ENCODE measurements at places on chromosomes 12 and 14.

- no peak for DNase-seq
These were observed 15.8 kb downstream of the JAG2 start for GRCh38 chr14:105152794-105153241.

- no peak for DNase-seq
These were observed 10.0 kb downstream of the KNTC1 start for GRCh38 chr12:122537021-122537420.

DNA sequence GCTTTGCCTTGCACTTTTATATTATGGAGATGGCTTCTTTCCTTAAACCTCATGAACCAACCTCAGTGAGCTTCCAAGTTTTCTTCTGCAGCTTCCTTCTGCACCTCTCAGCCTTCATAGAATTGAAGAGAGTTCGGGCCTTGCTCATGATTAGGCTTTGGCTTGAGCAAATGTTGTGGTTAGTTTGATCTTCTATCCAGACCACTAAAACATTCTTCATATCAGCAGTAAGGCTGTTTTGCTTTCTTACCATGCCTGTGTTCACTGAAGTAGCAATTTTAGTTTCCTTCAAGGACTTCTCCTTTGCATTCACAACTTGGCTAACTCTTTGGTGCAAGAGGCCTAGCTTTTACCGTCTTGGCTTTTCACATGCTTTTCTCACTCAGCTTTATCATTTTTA lies 125.4 kb downstream of the SNAPC1 start:
- DNase-seq: no peak

- no peak for DNase-seq
These were observed 33.0 kb downstream of the RDH12 start for GRCh38 chr14:67734675-67735074.

- DNase-seq: no peak
These were observed 19.3 kb downstream of the MMAB start for GRCh38 chr12:109553906-109554500.

GRCh38 chr12:5177096-5177495 lies 133.4 kb downstream of the KCNA5 start:
- peak; percentile 9 for DNase-seq

DNA sequence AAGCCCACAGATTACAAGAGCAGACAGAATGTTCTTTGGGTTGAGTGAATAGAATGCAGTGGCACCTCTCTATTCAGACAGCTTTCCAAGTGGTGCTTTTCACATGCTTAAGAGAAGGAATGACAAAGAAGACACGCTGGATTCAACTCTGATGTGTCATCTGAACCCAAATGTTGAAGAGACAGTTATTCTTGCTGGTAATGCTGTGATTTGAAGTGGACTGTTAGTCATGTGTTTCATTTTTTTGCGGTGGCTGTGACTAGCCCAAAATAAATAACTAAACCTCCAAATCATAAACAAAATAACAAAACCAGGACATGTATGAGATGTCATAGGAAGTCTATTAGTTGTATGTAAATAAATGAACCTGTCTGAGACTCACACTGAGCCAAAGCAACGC lies 391.8 kb upstream of the PRICKLE1 start:
- DNase-seq: no peak

- no peak for DNase-seq
These were observed 109.4 kb upstream of the SSTR1 start for GRCh38 chr14:38098074-38098836.

DNA sequence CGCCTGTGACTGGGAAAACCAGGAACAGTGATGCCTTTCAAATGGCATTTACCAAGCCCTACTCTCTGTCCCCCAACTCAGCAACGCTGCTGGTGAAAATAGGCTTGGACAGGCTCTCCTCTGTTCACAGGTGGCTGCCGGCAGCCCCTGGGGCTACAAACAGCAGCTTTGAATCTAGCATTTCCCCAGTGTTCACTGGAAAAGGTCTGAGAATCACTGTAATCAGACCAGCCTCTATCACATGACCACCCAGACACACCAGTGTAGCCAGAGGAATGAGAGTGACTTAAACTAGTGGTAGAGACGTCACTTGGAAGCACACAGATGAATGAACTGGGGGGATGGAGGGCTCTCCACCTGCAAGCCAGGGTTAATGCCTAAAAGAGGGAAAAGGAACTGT lies 151.8 kb downstream of the FOXN3 start:
- no peak for DNase-seq

DNA sequence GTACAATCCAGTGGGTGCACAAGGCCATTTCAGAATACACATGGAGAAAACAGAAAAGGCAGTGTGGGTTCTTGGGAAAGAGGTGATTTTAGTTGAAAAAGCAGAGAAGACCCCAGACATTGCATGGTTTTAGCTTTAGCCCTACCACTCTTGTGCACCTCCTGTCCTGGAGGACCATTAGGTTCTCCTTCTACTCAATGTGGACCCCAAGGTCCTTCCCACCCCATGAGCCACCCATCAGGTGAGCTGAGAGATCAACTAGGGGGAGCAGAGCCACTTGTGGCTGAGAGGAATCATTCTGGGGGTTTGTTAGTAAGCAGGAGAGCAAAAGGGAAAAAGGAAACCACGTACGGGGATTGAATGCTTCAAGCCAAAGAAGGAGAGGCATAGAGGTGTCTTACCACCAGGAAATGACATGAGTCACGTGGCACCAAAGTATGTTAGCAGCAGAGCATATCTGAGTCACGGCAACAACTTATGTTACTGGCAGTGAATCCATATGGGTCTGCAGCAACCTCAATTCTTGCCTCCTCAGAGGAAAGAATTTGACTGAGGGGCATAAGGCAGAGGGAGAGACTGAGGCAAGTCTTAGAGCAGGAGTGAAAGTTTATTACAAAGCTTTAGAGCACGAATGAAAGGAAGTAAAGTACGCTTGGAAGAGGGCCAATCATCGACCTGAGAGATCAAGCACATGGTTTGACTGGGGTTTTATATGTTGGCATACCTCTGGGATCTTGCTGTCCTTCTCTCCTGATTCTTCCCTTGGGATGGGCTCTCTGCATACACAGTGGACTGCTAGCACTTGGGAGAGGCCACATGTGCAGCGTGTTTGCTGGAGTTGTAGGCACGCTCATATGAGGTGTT lies 73.9 kb downstream of the HSD17B6 start:
- no peak for DNase-seq

- no peak for DNase-seq
These were observed 1185.9 kb upstream of the TMEM132C start for GRCh38 chr12:127081058-127081457.

DNA sequence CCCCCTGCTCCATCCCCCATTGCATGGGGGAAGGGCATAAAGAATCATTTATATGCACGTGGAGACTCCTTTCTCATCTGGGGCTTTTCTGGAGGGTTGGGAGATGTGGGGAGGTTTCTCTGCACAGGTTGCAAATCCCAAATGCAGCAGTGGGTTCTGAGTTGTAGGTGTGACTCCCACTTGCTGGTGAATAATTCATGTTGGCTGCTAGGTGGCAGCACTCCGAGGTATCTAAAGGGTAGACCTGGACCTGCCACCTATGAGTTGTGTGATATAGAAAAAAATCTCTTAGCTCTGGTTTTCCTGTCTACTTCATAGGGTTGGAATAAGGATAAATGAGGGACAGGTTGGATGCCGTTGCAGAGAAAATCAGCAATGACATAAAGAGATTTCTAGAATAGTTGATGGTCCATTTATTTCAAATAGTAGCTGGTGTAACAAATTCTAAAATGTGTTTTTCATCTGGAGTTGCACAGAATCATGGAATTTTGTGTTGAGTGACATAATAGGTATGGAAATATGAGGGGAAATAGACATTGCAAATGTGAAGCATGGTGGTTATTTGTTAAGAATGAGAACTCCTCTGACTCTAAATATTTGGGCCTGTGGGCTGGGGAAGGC lies 4.6 kb downstream of the MARCHF9 start:
- DNase-seq: peak; percentile 22

DNA sequence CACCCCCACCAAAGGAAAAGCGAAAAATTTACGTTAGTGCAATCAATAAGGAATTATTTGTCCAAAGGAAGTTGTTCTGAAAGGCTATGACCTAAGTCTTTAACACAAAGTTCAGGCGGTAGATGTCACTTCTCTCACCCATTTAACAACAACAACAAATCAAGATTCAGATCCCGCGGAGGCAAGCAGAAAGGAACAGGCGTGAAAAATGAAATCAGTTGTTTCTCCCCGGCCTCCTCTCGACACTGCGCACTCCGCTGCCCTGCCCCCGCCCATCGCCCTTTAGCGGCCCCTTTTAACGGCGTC lies 1.4 kb downstream of the DENND5B start:
- DNase-seq: no peak

DNA sequence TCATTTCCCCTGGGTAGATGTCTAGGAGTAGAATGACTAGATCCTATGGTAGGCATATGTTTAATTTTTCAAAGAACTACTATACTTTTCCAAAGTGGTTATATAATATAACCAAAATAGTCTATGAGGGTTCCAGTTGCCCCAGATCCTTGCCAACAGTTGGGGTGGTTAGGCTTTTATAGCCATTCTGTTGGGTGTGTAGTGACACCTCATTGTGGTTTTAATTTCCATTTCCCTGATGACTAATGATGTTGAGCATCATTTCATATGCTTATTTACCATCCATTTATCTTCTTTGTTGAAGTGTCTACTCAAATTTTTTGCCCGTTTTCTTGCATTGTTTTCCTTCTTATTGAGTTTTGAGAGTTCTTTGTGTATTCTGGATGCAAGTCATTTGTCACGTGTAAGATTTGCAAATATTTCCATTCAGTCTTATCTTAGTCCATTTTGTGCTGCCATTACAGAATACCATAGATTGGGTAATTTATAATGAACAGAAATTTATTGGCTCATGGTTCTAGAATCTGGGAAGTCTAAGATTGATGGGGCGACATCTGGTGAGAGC lies 4.7 kb downstream of the SYNE2 start:
- DNase-seq: no peak

DNA sequence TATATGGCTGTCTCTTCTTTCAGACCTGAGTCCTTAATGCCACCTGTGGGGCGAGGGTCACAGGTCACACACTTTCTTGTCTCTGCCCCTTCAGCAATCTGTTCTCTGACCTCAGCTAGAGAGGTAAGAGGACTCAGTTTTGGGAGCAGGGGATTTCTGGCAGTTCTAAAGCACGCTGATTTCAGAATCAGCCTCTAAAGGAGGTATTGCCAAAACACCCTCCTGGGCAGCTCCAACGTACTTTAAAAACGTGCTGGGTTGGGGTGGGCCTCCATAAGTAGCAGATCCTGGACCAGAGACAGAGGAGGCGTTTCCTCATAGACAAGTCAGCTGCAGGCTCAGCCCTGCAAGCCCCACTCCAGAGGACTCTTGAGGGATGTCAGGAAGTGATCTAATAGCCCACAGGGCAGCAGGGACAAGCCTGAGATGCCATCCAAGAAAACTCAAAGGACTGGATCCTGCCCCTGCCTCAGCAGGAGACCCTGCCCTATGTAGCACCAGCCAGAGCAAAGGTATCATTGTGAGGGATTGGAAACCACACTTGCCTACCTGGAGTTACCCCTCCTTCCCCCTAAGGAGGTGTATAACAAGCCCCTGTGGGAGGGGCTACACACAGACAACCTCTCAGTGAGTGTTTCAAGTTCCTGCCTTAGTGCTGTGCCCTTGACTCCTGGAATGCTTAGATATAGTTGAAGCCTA lies 8.5 kb downstream of the CTDSP2 start:
- no peak for DNase-seq

- no peak for DNase-seq
These were observed 22.7 kb downstream of the CLMN start for GRCh38 chr14:95296966-95297365.

DNA sequence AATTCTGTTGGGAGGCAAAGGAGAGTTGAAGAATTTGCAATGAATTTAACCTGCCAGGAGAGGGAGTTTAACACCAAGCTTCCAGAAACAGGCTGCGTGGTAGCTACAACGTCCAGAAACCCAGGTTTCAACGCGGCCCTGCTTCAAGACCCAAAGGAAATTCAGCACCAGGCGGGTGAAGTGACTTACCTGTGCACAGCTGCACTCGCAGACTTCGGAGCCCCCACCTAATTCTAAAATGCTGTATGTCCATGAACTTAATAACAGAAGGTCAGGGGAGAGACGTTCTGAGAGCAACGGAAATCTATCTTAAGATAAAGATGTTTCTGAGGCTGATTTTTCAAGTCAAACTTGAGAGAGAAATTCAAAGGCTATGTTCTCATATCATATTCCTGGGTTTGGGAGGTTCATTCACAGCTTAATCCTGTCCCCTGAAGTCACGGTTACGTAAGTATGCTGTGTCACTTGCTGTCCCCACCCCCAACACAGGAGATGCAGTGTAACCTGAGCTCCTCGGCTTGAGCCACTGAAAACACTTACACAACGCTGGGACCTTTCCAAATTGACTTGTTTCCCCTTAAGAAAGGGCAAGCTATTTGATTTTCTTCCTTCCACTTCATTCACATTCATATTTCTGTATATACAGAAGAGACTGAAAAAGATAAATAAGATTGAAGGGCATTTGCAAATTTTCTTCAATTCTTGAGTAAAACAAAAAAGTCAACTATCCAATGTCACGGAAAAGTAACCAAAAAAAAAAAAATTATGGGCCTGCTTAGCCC lies 22.7 kb downstream of the CLIP1 start:
- peak; percentile 64 for DNase-seq

GRCh38 chr14:51575349-51576116 lies 76.2 kb upstream of the FRMD6 start:
- DNase-seq: no peak

GRCh38 chr12:105547786-105548185 lies 217.3 kb downstream of the C12orf75 start:
- DNase-seq: no peak

DNA sequence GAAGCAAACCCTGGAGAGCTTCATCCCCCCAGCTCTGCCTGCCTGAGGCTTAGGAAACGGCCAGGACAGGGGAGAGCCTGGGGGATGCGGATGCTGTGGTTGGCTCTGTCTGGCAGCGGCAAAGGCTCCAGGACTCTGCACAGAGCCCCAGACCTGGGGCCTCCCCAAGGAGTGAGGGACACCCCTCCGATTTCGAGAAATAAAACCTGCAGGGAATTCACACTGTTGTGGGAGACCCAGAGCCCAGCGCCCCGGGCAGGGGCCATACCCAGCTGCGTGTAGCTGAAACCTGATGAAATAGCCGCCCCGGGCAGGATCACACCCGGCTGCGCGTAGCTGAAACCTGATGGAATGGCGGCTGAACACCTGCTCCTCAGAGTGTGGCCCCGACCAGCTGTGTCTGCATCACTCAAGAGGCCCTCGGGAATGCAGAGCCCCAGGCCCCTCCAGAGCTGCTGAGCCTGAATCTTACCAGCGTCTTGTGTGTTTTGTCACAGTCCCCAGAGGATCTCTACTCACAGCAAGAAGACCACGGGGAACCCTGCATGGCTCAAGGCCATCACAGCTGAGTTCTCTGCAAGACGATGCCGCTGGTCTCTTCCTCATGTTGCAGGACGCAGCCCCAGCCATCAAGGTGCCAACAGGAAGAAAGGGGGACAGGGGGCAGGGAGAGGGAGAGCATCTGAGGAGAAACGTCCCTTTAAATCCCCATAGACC lies 46.5 kb upstream of the GALNT9 start:
- no peak for DNase-seq

DNA sequence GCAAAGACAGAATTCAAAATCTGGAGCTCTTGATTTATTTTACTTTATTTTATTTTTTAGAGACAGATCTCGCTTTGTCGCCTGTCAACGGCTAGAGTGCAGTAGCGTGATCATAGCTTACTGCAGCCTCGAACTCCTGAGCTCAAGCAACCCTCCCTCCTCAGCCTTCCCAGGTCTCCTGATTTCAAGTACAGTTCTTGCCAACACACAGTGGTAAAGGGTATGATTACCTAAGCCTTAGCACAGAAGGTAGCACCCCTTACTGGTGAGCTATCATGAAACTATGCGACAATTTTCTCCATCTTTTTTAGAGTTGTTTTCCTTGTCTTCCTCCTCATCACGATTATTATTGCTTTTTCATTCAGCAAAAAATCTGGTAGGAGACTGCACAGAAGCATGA lies 94.3 kb upstream of the ETV6 start:
- no peak for DNase-seq
